Epithelial cell of umbilical artery (primary cell): ENCODE measurements at places on chromosomes 2 and 18. TPM values are rescaled to one million over a fixed set of nuclear protein-coding genes. Genes with fewer than 3 reads are reported as not detected.

The RAB27B gene
- 0.32 and 0.46 TPM in 2 replicates for total RNA-seq

The C2orf66 gene
- under 0.01 TPM in 1 of 2 replicates, not detected in the other for total RNA-seq

The CDH20 gene
- total RNA-seq: not detected in 2 replicates

The SETBP1 gene
- total RNA-seq: 4.1 and 6.2 TPM in 2 replicates

The POTEC gene
- not detected in 2 replicates for total RNA-seq

The ACVR1C gene
- under 0.01 and 0.15 TPM in 2 replicates for total RNA-seq

The DDX1 gene
- 106 and 128 TPM in 2 replicates for total RNA-seq

The PPP4R3B gene
- total RNA-seq: 39.3 and 57.8 TPM in 2 replicates

The TFPI gene
- 603 and 634 TPM in 2 replicates for total RNA-seq

The CPLX4 gene
- total RNA-seq: not detected in 2 replicates

The TRIB2 gene
- 8.2 and 12.7 TPM in 2 replicates for total RNA-seq

The UGT1A7 gene
- not detected in 2 replicates for total RNA-seq

The DNAH6 gene
- total RNA-seq: under 0.01 and 0.15 TPM in 2 replicates

The PCBP1 gene
- total RNA-seq: 26.7 and 31.5 TPM in 2 replicates

The ADGRF3 gene
- not detected in 2 replicates for total RNA-seq

The FSHR gene
- total RNA-seq: not detected in 2 replicates

The DNAH7 gene
- under 0.01 and 0.32 TPM in 2 replicates for total RNA-seq

The ZNF532 gene
- 35.1 and 40.6 TPM in 2 replicates for total RNA-seq

The GAL3ST2 gene
- total RNA-seq: not detected in 2 replicates

The HS6ST1 gene
- total RNA-seq: 12.3 and 18.4 TPM in 2 replicates

The CXCR1 gene
- not detected in 2 replicates for total RNA-seq

The ASPRV1 gene
- 0.32 TPM in 1 of 2 replicates, not detected in the other for total RNA-seq

The TMEM169 gene
- not detected in 2 replicates for total RNA-seq

The PFN4 gene
- 0.30 TPM in 1 of 2 replicates, not detected in the other for total RNA-seq

The POMC gene
- 1.3 and 3.5 TPM in 2 replicates for total RNA-seq
